ENCODE measurements at places on chromosomes 1 and 21.

GRCh38 chr1:206589206-206589605, 23.1 kb downstream of the EIF2D start:
- DNase-seq: no peak

GRCh38 chr1:44786138-44786840, 1.7 kb downstream of the BEST4 start:
- DNase-seq: no peak

- DNase-seq: no peak
Observed at GRCh38 chr1:233575450-233575849, 38.5 kb upstream of the KCNK1 start.

GRCh38 chr21:34989337-34990151, 59.6 kb downstream of the RUNX1 start:
- DNase-seq: no peak

- no peak for DNase-seq
Observed at GRCh38 chr1:89998306-89998705, 3.4 kb downstream of the ZNF326 start.

GRCh38 chr1:145979746-145980456, 15.4 kb downstream of the POLR3GL start:
- DNase-seq: no peak

DNA sequence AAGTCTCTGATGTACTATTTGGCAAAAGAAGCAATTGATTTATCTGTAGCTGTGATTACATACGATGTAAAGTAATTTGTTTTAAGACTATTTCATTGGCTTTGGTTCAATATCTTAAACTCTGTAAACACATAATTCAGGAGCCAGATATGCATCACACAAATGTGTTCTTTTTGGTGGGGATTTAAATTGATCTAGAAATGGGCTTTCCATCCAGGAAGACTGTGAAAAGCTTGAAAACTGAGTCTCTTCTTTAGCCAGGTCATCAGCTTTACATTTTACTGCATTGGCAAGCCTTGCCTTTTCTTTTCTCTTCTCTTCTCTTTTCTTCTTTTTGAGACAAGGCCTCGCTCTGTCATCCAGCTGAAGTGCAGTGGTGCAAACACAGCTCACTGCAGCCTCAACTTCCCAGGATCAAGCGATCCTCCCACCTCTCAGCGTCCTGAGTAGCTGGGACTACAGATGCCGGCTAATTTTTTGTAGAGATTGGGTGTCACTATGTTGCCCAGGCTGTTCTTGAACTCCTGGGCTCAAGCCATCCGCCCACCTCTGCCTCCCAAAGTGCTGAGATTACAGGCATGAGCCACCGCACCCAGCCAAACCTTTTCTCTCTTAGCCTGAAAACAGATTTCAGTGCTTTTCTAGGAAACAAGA, 1.4 kb downstream of the RCAN3 start:
- DNase-seq: no peak

DNA sequence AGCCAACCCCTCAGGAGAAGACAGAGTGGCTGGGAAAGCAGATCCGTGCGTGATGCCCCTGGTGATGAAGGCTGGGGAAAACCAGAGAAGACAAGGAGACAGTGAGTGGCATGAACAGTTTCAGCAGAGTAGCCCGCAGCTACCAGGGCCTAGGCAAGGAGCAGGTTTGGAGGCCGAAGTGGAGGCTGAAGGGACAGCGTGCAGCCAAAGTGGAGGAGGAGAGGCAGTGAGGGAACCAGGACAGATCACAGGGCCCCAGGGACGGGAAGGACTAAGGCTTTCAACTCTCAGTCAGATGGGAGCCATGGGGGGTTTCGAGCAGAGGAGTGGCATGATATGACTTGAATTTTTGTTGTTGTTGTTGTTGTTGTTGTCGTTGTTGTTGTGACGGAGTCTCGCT, 59.9 kb upstream of the SELENON start:
- DNase-seq: no peak

GRCh38 chr1:27403065-27403726, 10.8 kb downstream of the GPR3 start:
- no peak for DNase-seq

- DNase-seq: no peak
Observed at GRCh38 chr1:26274801-26275425, 5.0 kb upstream of the SH3BGRL3 start.

- DNase-seq: no peak
Observed at GRCh38 chr1:176208034-176208433, 948 bp upstream of the COP1 start.

GRCh38 chr1:54865238-54866073, 21.5 kb downstream of the DHCR24 start:
- no peak for DNase-seq

GRCh38 chr1:61851849-61852669, 109.8 kb downstream of the PATJ start:
- no peak for DNase-seq

DNA sequence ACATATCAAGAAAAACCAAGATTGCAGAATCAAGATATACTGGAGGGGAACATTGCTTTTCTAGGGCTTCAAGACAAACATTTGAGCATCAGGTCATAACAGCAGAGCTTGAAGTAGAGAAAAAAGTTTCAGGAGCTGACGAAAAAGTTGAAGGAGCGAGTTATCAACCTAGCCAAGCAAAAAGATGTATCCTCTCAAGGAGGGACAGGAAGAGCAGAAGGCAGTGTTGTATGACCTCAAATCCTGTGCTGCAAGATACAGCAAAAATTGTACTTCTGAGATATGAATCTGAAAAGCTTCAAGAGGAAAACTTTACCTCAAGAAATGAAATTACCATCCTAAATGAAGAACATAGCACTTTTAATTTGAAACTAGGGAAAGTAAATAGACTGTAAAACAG, 153.1 kb downstream of the AK5 start:
- DNase-seq: no peak

- DNase-seq: no peak
Observed at GRCh38 chr1:179973198-179974110, 18.8 kb downstream of the CEP350 start.

DNA sequence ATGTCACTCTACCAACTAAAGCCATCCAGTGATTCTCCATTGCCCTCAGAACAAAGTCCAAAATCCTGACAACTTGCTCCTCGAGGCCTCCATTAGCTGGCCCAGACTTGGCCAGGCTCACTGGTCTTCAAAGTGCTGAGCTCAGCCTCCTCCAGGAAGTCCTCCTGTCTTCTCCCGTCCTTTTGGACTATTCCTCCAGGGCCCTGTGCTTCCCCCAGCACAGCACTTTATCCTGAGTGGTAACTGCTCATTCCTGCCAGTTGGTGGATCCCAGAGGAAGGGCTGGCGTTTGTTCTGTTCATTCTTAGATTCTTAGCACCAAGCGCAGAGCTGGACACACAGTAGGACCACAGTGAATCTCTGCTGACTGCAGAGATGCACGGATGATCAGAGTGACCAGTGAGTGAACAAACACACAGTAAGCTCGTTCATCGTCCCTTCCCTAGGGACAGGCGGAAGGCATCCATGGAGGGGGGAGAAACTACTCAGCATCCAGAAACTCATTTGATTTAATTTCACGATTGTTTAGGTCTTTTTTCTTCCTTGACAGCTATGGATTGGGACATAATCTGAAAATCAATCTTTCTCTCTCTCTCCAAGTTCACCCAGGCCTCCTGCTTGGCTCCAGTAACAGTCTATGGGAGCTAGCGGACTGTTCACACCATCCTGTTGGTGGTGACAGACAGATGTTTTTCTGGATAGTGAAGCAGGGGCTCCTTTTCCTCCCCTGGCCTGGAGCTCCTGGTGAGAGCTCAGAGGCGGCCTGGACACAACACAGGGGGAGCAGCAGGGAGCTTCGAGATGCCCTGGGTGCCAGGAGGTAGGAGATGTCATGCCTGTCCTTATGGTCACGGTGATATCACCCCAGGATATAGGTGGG, 180.2 kb downstream of the PTPRU start:
- DNase-seq: no peak

DNA sequence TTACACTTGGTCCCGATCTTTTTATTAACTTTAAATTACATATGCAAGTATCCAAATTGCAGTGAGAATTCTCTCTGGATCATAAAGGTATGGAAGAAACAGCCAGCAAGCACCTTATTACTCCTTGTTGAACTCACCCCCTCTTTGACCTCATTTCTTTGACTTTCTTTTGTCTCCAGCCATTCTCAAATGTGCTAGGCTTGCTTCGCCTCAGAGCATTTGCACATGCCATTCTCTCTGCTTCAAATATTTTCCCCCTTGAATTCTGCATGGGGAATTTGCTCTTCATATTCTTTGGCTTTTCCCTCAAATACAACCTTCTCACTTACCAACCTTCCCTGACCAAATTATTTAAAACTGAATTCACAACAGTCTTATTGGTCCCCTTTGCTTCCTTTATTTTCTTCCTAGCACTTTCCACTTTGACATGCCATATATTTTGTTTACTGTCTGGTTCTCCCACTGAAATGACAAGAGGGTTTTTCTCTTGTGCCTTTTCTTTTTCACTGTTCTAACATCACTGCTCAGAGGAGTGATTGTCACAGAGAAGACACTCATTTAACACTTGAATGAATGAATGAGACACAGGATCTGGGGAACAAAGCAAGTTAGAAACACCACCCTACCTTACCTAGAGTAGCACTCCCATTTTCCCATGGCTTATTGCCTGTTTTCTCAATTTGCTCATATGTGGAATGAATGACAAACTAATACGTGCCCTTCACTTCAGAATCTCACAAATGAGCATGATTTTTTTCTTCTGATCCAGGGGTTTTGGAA, 1.4 kb upstream of the PGBD2 start:
- no peak for DNase-seq

DNA sequence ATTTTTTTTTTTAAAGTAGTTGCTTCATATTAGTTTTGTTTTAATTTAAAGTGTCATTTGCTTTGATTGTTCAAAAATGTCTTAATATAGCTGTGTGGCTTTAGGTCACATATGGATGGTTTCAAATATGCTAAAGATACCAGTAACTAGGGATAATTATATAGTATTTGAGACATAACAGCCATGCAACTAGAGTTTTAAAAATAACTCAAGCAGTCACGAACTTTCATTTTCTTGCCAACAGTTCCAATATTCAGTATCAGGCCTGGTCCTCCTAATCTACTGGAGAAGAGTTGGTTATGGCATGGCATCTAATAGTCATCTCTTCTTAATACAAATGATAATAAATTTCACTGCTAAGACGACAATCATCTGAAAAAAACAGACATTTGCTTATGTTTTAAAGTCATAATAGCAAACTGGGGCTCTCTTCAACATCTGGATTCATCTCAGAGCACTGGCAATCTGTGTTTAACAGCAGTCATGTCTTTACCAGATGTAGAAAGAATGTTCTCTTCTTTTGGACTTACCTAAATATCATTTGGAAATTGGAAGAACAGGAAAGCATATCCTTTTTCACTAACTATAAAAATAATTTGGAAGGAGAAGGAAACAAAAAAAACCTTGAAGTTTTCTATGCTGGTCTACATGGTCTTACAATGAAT, 24.1 kb upstream of the A3GALT2 start:
- no peak for DNase-seq

DNA sequence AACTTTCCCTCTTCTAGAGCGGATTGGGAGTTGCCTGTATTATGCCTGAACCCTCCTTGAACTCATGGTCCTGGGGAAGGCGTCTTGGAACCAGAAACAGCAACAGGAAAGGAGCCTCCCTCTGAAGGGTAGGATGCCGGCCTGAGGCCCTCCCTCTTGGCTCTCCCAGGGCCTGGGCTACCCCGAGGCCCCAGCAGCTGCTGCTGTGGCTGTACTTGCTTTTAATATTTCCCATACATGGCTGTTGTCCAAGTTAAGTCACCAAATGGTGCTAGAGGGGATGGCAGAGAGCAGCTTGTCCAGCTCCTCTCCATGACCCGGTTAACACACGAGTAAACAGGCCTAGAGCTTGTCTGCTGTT, 10.5 kb downstream of the CHRNB2 start:
- no peak for DNase-seq

- DNase-seq: no peak
Observed at GRCh38 chr1:170533298-170533697, 1.3 kb downstream of the GORAB start.

DNA sequence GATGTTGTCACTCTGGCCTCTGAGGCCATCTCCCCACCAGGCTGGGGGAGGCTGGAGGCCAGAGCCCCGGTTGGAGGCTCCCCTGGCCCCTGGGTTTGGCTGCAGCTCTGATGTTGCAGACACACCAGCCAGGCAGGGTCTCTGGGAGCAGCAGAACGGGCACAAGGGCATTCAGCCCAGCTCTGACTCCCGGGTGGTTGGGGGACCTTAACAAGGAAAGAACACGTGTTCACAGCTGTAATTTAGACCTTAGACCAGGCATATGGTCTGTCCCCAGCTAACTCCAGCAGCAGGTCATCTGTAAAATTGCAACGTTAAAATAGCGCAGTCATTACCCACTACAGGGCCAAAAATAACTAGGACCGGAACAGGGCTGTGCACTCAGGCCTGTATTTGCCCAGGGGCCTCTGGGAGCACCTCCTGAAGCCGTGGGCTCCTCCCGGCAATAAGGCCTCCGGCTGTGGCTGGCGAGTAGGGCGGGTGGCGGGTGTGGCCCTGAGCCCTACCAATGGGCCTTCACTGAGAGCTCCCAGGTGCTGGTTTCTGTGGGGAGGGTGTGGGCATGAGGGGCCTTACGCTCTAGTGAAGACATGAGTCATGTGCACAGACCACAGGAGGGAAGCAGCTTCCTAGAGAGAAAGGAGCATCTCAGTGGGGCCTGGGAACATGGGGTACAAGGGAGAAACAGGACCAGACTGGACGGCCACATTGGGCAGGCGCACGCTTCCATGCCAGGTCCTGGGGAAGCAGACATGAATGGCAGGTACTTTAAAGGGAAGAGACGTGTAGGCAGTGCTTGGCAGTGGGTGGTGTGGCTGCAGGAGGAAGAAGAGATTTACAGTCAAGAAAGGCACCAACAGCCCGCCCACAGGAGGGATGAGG, 6.1 kb downstream of the LDLRAP1 start:
- DNase-seq: peak; percentile 54

GRCh38 chr21:26587736-26588201, 14.7 kb upstream of the CYYR1 start:
- DNase-seq: no peak

- no peak for DNase-seq
Observed at GRCh38 chr1:37068897-37069296, 34.6 kb upstream of the GRIK3 start.

DNA sequence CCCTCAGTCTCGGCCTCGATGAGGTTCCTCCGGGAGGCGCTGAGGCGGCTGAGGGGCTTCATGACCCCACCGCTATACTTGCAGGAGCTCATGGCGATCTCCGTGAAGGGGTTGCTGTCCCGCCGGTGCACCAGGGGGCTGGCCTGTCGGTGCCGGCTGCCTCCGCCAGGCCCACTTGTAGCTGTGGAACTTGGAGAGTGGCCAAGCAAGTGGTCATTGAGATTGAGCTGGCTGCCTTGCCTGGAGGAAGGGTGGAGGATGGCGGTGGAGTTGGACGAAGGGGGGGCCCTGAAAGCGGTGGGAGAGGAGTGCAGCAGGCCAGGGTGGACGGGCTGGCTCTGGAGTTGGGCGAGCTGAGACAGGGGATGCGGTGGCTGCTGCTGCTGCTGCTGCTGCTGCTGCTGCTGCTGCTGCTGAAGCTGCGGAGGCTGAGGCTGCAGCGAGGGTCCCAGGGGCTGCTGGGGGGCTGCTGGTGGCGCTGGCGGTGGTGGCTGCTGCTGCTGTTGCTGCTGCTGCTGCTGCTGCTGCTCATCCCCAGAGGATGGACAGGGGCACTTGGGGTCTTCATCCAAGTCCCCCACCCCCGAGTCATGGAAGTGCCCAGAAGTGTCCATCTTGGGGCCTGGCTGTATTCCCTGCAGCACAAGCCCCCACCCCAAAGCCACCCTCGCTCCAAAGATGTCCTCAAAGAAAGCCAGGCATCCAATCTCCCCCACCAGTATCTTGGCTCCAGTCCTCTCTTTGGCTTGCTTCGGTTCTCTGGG, 548 bp downstream of the KCNN3 start:
- DNase-seq: peak; percentile 37
